ENCODE measurements at places on chromosomes 2 and 18. TPM values are rescaled to one million over a fixed set of nuclear protein-coding genes. Genes with fewer than 3 reads are reported as not detected.

DNA sequence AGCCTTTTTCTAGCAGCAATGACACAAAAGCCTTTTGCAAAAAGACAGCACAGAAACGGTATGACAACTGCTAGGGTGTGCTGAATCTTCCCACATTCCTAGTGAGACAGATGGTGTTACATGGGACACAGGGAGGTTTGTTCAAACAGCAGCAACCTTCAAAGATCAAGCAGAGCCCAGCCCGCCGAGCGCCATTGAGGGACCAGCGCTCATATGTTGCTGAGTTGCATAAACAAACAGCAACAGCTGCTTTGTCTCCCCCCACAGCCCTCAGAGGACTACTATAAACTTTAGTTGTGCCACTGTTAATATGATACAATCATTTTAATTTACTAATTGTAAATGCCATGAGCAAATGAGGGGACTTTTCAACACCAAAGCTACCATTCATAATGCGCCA is 117.7 kb downstream of the ZEB2 start:
- H3K4me1 ChIP-seq, result peaks cover 4% of the 10 kb centered on the region
- H3K36me3 ChIP-seq, result no peaks in the 10 kb centered on the region

DNA sequence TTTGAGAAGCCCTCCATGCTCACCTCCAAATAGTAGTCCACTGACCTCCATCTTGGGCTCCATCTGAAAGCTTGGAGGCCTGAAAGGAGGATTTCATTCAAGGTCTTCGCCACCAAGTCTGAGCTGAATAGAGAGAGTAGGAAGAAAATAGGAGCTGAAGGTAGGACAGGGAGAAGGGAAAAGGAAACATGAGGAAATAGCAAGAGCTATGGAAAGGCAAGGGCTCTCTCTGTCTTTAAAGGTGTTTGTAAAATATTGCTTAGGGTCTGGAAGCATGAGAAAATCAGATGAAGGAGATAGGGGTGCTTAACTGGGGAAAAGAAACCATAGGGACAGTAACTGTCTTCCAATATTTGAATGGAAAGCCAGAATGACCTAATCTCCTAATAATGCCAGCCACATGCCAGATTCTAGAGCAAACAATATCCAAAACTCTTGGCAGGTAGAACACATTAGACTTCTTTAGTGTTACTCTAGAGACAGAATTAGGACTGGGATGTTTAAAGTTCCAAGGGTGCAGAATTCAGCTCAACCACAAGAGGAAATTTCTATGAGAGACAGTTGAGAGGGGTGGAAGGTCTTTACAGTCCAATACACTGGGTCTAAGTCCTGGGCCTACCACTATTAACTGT is 67.4 kb downstream of the NAB1 start:
- no peaks in the 10 kb centered on the region for H3K4me1 ChIP-seq
- no peak overlapping the region for H3K27ac ChIP-seq
- DNase-seq, result no peak

Gene GAREM1
- total RNA-seq, result 7.7 TPM

Gene LHCGR
- total RNA-seq, result 1.7 TPM

DNA sequence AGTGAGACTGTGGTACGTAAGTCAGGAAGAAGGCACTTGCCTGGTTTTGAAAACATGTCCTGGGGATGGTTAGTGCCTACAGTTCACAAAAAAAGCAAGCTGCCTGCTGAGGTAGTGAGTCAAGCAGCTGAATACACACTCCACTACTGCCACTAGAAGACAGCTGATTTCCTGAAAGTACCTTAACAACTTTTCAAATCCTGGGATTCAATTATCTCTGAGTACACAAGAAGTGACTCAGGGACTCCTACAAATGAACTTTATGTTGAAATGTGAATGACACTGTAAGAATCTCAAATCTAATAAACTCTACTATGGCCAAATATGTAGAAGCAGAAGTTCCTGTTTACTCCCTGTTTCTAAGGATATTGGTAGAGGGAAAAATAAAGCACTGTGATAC is 58.0 kb upstream of the ARL5A start:
- H3K4me1 ChIP-seq, result no peaks in the 10 kb centered on the region
- H3K4me3 ChIP-seq, result no peak overlapping the region
- no peaks in the 10 kb centered on the region for H3K27me3 ChIP-seq

- H3K4me1 ChIP-seq, result no peaks in the 10 kb centered on the region
- H3K27ac ChIP-seq, result no peak overlapping the region
- H3K4me3 ChIP-seq, result no peak overlapping the region
- no peaks in the 10 kb centered on the region for H3K36me3 ChIP-seq
These were observed 7.8 kb upstream of the ARHGAP25 start for GRCh38 chr2:68726608-68727367.

DNA sequence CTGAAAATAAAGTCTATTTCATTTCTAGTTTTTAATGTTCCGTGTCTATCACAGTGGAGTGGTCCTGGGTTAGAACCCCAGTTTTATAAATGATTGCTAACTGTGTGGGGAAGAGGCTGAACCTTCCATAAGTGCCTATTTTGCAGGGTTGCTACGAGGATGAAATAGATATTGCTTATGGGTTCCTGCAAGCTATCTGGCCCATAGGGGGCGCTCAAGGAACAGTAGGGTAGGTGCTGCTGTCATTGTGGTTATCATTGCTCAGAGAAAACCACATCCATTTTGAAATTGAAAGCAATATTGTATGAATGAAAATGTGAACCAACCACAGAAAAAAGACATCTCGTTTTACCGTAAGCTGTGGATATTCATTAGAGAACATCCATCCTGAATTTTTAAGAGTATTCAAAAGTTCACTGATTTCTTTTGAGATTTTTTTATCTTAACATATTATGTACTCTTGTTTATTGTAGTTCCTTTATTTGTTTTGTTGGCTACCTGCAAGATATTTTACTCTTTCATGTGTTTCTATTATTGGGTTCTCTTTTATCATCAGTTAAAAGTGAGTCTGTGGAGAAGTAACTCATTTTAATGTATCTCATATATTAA is 261.6 kb downstream of the NAPG start:
- no peak overlapping the region for H3K4me3 ChIP-seq
- H3K4me1 ChIP-seq, result no peaks in the 10 kb centered on the region
- H3K27me3 ChIP-seq, result no peaks in the 10 kb centered on the region
- DNase-seq, result peak; percentile 20
- H3K27ac ChIP-seq, result no peak overlapping the region

Gene SULT1C4
- total RNA-seq, result 11.3 TPM

DNA sequence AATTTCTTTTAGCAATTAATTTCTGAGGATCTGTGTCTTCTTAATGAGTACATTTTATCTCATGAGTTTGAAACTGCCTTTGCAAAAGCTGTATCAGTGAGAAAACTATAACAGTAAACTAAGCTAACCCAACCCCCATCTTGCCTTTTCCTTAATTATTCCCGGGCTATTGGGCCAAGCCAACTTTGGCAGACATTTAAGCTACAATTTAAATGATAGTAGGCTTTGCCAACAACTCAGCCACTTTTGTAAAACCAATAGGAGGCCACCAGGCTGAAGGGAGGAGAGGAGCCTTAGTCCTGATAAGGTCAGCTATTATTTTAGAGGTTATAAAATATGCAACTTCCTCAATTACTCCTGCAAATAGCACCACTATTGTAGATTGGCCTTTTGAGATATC is 218.0 kb upstream of the KCNJ3 start:
- no peaks in the 10 kb centered on the region for H3K27me3 ChIP-seq
- DNase-seq, result no peak
- H3K27ac ChIP-seq, result no peak overlapping the region
- H3K36me3 ChIP-seq, result no peaks in the 10 kb centered on the region

DNA sequence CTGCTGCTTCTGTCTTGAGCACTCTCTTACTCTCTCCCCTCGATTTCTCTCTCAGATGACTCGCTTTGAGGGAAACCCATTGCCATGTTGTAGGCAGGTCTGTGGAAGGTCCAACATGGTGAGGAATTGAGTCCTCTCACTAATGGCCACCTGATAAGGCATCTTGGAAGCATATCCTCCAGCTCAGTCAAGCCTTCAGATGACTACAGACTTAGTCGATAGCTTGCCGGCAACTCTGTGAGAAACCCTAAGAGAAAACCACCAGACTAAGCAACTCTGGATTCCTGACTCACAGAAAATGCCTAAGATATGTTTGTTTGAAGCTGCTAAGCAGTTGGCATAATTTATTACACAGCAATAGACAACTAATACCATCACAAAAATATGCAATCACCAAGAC is 51.2 kb downstream of the WDR75 start:
- H3K27me3 ChIP-seq, result no peaks in the 10 kb centered on the region
- no peaks in the 10 kb centered on the region for H3K36me3 ChIP-seq
- no peak overlapping the region for H3K4me3 ChIP-seq
- no peak for DNase-seq
- no peak overlapping the region for H3K27ac ChIP-seq

Gene FAM228A
- 1.2 TPM for total RNA-seq

DNA sequence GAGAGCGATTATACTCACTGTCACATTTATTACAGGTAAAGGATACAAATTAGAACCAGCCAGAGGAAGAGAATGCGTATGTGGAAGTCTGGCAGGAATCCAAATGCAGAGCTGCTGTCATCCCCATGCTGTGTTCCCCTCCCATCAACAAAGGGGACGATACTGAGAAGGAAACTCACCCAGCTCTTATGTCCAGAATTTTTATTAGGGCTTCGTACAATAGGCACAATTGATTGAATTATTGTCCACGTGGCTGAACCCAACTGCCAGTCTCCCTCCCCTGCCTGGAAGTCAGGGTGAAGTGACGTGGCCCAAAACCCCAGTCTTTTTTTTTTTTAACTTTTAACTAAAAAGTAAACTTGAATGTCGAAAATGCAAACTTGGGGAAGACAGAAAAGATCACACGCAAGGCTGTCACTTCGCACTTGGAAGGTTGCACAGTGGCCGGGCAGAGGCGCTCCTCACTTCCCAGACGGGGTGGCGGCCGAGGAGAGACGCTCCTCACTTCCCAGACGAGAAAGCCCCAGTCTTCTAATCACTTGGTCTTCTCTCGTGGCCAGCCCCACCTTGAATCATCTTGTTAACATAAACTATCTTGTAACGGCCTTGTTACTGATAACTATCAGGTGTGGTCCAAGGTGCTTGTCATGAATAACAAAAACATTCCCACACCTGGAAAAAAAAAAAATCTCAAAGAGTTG is 40.0 kb upstream of the ITSN2 start:
- no peak overlapping the region for H3K27ac ChIP-seq
- DNase-seq, result no peak
- H3K4me3 ChIP-seq, result no peak overlapping the region
- H3K36me3 ChIP-seq, result no peaks in the 10 kb centered on the region
- H3K4me1 ChIP-seq, result peaks cover 5% of the 10 kb centered on the region
- no peaks in the 10 kb centered on the region for H3K27me3 ChIP-seq

- H3K4me1 ChIP-seq, result no peaks in the 10 kb centered on the region
- H3K27ac ChIP-seq, result no peak overlapping the region
- no peaks in the 10 kb centered on the region for H3K36me3 ChIP-seq
- H3K4me3 ChIP-seq, result no peak overlapping the region
- no peak for DNase-seq
- no peaks in the 10 kb centered on the region for H3K27me3 ChIP-seq
These were observed 279.8 kb downstream of the RBM43 start for GRCh38 chr2:150981826-150982225.

- no peaks in the 10 kb centered on the region for H3K4me1 ChIP-seq
- no peak for DNase-seq
- no peaks in the 10 kb centered on the region for H3K27me3 ChIP-seq
- no peak overlapping the region for H3K4me3 ChIP-seq
These were observed 81.3 kb upstream of the DLGAP1 start for GRCh38 chr18:4536447-4536846.

DNA sequence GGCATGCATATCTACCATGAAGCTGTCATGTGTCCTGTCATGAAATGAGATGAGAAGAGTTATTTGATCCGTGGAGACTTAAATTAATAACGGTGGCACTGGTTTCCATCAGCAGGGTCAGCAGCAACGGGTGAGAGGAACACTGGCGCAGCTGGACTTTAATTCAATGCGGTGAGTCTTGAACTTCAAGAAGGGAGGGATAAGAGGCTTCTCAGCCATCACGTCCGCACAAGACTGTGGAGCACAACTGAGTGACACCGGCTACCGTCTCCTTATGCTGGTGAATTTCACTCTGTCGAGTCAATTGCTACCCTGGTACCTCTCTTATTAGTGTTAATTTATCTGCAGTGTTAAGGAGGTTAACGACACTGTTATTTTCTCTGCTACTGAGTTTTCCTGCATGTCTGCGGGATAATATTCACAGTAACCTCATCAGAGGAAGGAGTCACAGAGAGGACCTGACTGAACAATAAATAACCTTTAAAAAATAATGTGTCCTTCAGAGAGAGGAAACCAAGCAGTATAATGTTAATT is 236.8 kb downstream of the EPHA4 start:
- DNase-seq, result no peak
- no peaks in the 10 kb centered on the region for H3K4me1 ChIP-seq
- H3K36me3 ChIP-seq, result no peaks in the 10 kb centered on the region

Gene SNED1
- total RNA-seq, result 38.9 TPM

Gene TBR1
- not detected for total RNA-seq

DNA sequence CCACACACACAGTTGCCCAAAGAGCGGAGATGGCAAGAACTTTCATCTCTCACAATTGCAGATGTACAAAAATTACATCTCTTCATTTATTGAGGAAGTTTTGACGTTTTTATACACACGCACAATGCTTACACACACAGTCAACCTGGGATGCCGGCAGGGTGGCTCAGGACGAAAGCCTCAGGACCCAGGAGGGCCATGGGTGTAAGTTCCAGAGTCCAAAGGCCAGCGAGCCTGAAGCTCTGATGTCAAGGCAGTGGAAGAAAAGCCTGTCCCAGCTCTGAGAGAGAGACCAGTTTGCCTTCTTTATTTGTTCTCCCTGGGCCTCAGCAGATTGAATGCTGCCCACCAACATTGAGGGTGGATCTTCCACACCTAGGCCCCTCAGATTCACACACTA is 10.1 kb downstream of the AMER3 start:
- DNase-seq, result no peak
- H3K4me1 ChIP-seq, result no peaks in the 10 kb centered on the region
- H3K27ac ChIP-seq, result no peak overlapping the region
- H3K36me3 ChIP-seq, result no peaks in the 10 kb centered on the region
- H3K27me3 ChIP-seq, result no peaks in the 10 kb centered on the region

DNA sequence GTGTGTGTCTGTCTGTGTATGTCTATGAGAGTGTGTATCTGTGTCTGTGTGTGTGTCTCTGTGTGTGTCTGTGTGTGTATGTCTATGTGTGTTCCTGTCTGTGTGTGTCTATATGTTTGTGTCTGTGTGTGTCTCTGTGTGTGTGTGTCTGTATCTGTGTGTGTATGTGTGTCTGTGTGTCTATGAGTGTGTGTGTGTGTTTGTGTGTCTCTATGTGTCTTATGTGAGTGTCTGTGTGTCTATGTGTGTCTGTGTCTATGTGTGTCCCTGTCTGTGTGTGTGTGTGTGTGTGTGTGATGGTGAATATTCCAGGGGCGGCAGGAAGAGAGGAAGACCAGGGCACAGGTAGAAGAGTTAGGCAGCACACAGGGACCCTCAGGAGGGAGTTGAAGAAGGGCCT is 173.2 kb downstream of the MYCN start:
- H3K36me3 ChIP-seq, result no peaks in the 10 kb centered on the region
